ENCODE measurements at places on chromosomes 3 and 15.

DNA sequence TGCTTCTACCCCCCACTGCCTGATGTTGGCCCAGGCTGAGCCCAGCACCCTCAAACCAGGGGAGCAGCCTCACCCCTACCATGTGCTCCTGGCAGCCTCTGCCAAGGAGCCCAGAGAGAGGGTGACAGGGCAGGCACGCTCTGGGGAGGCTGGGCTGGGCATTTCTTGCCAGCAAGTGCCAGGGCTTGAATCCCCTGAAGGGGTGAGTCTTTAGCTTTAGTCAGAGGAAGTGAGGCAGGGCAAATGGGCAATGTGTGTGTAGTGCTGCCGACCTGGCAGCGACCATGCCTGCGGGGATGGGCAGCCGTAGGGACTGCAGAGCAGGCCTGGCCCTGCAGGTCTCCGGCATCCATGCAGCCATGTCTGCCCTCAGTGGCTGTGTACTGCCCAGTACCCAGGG lies 18.1 kb downstream of the DUSP7 start:
- DNase-seq, result no peak

DNA sequence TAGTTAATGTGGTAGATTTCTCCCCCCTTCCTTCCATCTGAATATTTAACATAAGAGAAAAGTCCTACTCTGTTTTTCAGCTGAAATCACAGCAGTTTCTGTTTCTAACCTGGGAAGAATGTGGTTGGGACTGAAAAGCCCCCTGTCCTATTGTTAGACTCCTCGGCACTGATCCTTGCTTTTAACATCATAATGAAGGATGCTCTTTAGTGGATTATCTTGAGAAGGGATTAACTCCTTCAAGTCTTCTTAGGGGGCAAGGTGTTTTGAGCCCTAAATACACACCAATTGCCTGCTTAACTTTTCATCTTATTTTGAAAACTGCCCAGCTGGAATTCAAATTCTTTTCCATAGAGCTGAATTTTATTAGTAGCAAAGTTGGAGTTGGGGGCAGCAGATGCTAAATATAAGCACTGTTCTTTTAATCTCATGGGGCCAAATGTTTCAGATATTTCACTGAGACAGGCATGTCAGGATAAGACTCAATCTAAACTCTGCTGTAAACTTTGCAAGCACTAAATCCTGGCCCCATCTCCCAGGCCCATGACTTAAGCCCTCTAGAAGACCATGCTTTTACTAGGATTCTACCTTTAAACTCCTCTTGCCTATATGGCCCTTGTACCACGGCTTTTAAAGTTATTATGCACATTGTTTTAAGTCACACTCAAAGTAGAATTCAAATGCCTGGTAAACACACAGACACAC lies 243.2 kb upstream of the NR2F2 start:
- no peak for DNase-seq

- no peak for DNase-seq
Observed at GRCh38 chr3:111548092-111548491, 6.1 kb downstream of the CD96 start.

GRCh38 chr15:86432861-86433260 lies 353.2 kb downstream of the AGBL1 start:
- DNase-seq, result no peak

- DNase-seq, result no peak
Observed at GRCh38 chr15:95763426-95763825, 567.1 kb upstream of the NR2F2 start.

DNA sequence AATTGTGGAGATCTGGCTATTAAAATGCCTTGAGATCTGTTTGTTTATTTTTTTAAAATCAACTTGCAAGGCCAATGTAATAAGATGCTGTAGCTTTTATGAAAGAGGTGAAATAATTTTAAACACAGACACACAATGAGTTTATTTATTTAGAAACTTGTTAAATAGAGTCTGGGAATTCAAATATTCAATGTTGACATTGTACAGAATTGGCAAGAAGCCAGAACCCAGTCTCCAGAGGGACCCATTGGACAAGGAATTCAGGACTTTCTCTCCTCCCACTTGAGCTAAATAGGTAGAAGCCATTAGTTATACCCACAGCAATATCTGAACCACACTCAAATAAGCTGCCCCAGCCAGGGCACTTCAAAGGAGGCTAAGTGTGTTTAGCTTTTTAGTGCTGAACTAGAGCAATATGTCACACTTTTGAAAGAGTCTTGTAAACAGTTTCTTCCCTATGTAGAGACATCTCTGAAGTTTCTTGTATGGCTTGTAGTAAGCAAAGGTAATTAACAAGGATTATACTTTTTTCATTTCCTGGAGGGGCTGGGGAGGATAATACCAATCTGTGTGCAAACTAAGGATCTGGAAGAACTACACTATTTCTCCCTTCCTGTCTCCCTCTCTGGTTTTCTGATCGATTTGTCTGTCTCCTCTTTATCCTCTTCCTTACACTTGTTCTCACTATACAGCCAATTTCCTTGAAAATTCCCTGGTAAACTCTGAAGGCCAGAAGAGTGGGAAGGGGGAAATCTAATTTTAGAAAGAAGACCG lies 6.0 kb downstream of the MECOM start:
- no peak for DNase-seq

GRCh38 chr15:71893691-71894090 lies 83.3 kb downstream of the NR2E3 start:
- no peak for DNase-seq

DNA sequence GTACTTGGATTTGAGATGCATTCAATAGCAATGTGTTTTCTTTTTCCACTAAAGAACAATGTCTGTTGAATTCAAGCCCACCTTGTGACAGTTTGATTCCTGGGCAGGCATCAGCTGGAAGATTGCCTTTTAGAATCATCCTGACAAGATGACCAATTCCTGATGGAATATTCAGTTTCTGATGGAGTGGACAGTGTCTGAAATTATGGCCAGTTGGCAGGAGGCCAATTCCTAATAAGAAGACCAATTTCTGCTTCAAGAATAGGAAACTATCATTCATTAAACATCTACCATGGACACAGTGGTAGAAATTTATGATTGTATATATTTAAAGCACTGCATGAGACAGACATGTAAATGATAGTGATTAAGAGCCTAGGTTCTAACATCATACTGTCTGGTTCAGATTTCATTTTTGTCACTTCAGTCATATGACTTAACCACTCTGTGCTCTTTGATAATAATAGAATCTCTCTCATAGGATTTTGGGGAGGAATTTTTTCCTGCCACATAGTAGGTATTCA lies 133.6 kb downstream of the CLSTN2 start:
- no peak for DNase-seq

DNA sequence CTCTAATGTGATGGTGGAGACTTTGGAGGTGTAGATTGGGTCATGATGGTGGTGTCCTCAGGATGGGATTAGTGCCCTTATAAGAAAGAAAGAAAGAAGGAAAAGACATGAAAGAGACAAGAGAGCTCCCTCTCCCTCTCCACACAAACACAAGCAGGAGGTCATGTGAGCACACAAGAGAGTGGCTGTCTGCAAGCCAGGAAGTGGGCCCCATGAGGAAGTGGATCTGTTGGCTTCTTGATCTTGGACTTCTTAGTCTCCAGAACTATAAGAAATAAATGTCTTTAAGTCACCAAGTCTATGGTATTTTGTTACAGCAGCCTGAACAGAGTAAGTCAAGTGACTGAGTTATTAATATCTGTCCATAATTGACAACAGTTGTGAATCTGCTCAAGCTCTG lies 17.1 kb downstream of the IQCB1 start:
- no peak for DNase-seq

- no peak for DNase-seq
Observed at GRCh38 chr3:78941587-78941986, 826.2 kb downstream of the ROBO1 start.

- DNase-seq, result no peak
Observed at GRCh38 chr3:153003862-153004261, 158.2 kb upstream of the RAP2B start.

GRCh38 chr3:122680475-122681283 lies at the start of gene PARP14:
TSS of gene PARP14 (plus strand) at chr3:122680839. CDS start at chr3:122680884, 45 bp downstream.
- DNase-seq, result peak; percentile 78

GRCh38 chr3:136042608-136043221 lies 77.2 kb downstream of the PPP2R3A start:
- no peak for DNase-seq

DNA sequence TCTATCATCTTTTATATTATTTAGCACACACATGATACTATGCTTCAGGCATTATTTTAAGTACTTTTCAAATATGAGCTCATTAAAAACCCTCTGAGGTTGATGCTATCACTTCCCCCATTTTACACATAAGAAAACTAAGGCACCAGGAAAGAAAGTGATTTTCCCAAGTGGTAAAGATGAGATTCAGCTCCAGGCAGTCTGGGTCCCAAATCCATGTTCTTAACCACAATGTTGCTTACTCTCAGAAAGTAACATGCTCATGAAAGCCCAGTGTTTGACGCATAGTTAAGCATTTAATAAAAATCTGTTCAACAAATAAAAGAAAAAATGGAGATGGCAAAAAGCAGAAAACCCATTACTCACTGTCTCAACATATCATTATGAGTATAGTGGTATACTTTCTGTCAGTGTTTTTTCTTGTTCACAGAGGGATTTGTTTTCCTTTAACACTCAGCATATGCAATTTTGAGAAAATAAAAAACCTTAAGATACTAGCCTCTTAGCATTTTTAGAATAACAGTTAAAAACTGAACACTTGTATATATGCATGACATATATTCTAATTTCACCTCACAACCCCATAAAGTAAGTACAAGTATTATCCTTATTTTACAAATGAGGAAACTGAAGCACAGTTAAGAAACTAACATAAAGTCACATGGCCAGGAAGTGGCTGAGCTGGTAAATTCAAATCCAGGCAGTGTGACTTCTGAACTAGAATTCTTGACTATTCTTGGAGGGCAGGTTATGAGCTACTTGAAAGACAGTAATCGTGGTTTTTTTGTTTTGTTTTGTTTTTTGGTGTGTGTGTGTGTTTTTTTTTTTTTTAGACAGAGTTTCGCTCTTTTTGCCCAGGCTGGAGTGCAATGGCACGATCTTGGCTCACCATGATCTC lies 10.4 kb downstream of the PEAK1 start:
- DNase-seq, result no peak

- DNase-seq, result no peak
Observed at GRCh38 chr3:95738045-95738444, 1076.3 kb upstream of the EPHA6 start.

- no peak for DNase-seq
Observed at GRCh38 chr15:84840741-84841429, 23.7 kb downstream of the ALPK3 start.

GRCh38 chr3:47515864-47516319 lies 2.4 kb upstream of the ELP6 start:
- DNase-seq, result no peak

- DNase-seq, result no peak
Observed at GRCh38 chr3:87006844-87007439, 16.0 kb upstream of the VGLL3 start.

- DNase-seq, result no peak
Observed at GRCh38 chr15:80010131-80010673, 39.2 kb upstream of the BCL2A1 start.
